ENCODE measurements at places on chromosomes 1 and 21. TPM values are rescaled to one million over a fixed set of nuclear protein-coding genes. Genes with fewer than 3 reads are reported as not detected.
A peak's percentile ranks its signal among the peaks of the same experiment; 100 is the strongest.

The EIF3I gene
- 193 TPM for total RNA-seq

- peak; percentile 86 for DNase-seq
These were observed 56.8 kb upstream of the HNRNPU start for GRCh38 chr1:244920911-244921761.

DNA sequence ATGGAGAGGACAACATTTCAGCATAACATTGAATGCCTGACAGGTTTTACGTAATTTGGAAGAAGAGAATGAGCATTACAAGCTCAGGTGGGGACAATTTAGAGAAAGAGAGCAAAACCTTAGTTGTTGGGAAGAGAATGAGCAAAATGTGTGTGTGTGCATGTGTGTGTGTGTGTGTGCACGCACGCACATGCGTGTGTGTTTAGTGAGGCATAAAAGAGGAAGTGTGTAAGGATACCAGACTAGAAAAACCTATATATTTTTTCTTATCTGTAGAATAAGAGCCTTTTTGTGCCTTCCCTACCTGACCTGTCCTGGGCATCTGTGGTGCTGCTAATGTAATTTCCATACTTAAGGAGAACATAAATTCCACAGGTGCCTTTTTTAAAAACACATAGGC is 99.0 kb upstream of the PLXNA2 start:
- no peak for DNase-seq

GRCh38 chr1:216903382-216903740 is 180.1 kb upstream of the ESRRG start:
- DNase-seq: no peak

GRCh38 chr1:58907398-58907797 is 123.6 kb upstream of the JUN start:
- DNase-seq: no peak

The NT5C1A gene
- total RNA-seq: not detected

GRCh38 chr1:180954005-180954800 is 41.5 kb downstream of the KIAA1614 start:
- peak; percentile 26 for DNase-seq

DNA sequence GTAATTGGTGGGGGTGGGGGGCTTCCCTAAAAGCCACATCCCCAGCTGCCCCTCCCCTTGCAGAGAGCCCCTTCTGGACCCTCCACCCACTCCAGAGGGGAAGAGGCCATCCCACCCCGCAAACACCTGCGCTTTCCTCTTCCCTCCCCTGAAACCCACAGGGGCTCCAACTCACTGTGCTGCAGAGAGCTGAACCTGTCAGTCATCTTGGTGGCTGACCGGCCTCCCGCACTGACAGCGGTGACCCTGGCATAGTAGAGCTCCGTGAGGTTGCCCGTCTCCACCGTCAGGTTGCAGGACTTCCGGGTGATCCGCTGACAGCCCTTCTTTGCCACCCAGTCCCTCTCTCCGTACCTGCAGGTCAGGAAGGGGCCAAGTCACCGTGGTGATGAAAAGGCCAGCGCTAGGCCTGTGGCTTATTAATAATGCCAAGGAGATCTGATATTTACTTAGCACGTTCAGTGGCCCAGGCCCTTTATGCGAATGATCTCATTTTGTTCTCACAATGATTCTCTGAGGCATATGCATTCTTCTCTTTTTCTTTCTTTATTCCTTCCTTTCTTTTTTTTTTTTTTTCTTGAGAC is 5.9 kb downstream of the IL22RA1 start:
- DNase-seq: no peak

DNA sequence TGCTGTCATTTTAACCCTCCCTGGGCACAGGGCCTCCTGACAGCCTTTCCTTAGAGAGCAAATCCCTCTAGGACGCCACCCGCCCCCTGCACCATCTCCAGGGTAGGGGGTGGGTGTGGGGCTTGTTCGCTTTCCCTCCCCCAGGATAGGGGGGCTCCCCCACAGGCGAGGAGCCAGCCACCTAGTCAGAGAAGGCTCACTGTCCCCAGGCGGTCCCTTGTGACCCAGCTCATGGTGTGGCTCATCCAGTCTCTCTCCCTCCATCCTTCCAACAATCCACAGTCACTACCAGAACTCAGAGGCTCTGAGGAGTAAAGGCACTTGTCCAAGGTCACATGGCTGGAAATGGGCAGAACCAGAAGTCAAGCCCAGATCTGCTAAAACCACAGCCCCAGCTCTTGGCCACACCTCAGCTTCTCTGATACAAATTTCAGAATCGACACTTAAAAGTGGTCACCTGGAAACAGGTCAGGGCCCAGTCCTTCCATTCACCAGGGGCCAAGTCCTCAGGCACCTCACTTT is 89.8 kb downstream of the MRPL37 start:
- no peak for DNase-seq

All from OCI-LY7 (cell line).